Neural cell (in vitro differentiated cells): ENCODE measurements at places on chromosomes 4 and X. TPM values are rescaled to one million over a fixed set of nuclear protein-coding genes. Genes with fewer than 3 reads are reported as not detected.

NCAPG gene
- polyA plus RNA-seq: 2.8 and 3.1 TPM in 2 replicates

DUSP21 gene
- polyA plus RNA-seq: not detected in 2 replicates

NWD2 gene
- polyA plus RNA-seq: 0.06 and 0.16 TPM in 2 replicates

ATP5ME gene
- polyA plus RNA-seq: 156 and 276 TPM in 2 replicates

KLF8 gene
- 1.8 and 4.1 TPM in 2 replicates for polyA plus RNA-seq

SAGE1 gene
- polyA plus RNA-seq: not detected in 2 replicates

MAOB gene
- not detected in 2 replicates for polyA plus RNA-seq

TRPC3 gene
- 5.8 and 6.9 TPM in 2 replicates for polyA plus RNA-seq

TXK gene
- not detected in 2 replicates for polyA plus RNA-seq

CXCL11 gene
- polyA plus RNA-seq: 0.18 and 0.33 TPM in 2 replicates

ASB9 gene
- not detected in 2 replicates for polyA plus RNA-seq

ZAR1 gene
- 0.88 TPM in 1 of 2 replicates, not detected in the other for polyA plus RNA-seq

IDUA gene
- 11.8 and 12.7 TPM in 2 replicates for polyA plus RNA-seq

STK32B gene
- polyA plus RNA-seq: 40.5 and 42.8 TPM in 2 replicates

BRCC3 gene
- 17.2 and 28.1 TPM in 2 replicates for polyA plus RNA-seq
